ENCODE measurements at places on chromosomes 13 and 19.

- no peak for DNase-seq
These were observed 90.0 kb downstream of the TEX29 start for GRCh38 chr13:111410232-111411021.

DNA sequence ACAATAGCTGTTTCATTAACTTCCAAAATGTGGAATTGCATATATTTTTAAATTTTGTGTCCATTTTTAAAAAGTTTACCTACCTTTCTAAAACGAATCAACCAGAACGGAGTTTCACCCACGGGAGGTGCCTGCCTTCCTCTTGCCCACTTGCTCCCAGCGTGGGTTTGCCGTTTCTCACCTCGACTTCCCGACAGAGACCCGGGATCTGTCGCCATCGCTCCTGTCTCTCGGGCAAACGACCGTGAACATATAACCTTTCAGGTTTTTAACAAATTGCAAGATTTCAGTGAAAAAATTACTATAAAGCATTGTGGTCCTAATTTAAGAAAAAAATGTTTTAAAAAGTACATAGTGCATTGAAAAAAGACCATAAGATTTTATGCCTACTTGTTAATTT is 4.2 kb downstream of the TMEM255B start:
- DNase-seq = no peak

GRCh38 chr13:40494513-40494912 is 171.9 kb downstream of the FOXO1 start:
- DNase-seq = no peak

GRCh38 chr13:98657506-98658085 is 80.7 kb upstream of the STK24 start:
- no peak for DNase-seq

DNA sequence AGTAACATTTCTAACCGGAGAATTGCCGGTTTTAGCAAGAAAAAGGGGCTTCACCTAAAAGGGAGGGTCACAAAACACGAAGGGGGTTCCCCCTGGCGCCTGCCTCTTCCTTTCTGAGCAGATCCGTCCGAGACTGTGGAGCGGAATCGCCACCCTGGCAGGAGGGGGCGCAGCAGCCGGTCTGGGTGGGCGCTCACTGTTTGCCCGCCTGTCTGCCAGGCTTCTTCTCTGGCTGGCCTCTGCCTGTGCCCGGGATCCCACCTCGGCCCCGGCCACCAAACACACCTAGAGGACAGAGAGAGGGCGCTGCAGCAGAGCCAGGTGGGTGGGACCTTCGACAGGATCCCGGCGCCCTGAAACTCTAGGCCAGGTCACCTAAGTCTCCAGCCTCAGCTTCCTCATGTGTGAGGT is 15.6 kb downstream of the LSM4 start:
- DNase-seq = no peak

DNA sequence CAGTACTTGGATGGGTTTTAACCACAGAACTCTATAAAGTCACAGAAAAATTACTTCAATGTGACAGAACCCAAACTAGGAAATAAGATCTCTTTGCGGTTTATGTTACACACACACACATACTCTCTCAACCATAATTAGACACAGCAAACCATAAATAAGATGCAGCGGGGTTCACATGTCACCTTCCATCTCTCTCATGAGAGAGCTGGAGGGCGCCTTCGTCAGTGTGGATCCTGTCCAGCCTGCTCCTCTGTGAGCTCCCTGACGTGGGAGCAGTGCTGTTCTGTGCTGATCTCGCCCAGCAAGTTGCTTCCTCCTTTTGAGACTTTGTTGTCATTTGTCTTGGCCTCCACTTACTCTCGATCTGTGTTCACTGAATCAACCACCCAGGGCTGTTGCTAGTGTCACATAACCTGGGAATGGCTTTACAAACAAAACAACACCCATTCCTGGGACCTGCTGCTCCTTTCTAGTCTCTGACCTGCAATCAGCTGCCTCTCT is 204.9 kb upstream of the KL start:
- no peak for DNase-seq

DNA sequence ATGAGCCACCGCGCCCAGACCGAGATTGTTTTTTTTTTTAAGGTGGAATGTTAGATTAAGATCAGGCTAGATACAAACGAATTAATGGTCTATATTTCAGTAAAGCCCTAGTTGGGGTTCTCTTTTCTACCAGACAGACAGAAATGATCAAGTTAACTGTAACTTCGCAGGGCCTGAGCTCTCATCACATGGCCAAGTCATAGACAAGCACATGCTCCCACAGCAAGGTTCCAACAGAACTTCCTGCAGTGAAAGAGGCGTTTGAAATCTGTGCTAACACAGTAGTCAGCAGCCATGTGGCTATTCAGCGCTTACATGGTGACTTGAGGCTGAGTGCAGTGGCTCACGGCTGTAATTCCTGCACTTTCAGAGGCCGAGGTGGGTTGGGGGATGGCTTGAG is 34.7 kb upstream of the SEMA6B start:
- DNase-seq = peak; percentile 43

DNA sequence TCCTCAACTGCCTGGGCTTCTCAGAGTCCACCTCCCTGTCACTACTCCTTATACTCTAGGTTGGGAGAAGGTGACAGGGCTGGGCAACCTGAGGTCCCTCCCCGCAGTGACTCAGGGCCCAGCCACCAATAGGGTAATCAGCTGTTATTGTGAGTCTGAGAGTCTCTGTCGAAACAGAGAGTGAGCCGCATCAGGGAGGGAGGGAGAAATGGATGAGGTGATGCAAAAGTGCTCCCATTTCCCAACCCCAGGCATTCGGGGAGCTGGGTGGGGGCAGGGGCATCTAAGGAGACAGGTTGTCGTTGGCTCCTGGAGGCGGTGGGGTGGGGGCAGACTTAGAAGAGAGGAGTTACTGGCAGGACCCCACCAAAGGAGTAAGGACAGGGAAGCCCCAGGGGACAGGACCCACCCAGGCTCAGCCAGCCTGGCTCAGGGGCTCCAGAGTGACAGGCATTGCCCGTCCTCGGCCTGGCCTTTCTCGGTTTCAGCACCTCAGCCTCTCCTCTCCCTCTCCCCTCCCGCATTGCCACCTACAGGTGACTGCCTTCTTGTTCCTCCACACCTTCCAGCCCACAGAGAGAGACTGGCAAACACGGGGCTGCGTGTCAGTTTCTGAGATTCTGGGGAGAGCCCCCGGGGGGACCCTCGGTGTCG is at the start of gene DMKN:
Gene DMKN (minus strand): TSS at position 22 of the 654 bp plus-strand sequence. CDS start 174 bp downstream, outside the sequence.
- DNase-seq = peak; percentile 15

DNA sequence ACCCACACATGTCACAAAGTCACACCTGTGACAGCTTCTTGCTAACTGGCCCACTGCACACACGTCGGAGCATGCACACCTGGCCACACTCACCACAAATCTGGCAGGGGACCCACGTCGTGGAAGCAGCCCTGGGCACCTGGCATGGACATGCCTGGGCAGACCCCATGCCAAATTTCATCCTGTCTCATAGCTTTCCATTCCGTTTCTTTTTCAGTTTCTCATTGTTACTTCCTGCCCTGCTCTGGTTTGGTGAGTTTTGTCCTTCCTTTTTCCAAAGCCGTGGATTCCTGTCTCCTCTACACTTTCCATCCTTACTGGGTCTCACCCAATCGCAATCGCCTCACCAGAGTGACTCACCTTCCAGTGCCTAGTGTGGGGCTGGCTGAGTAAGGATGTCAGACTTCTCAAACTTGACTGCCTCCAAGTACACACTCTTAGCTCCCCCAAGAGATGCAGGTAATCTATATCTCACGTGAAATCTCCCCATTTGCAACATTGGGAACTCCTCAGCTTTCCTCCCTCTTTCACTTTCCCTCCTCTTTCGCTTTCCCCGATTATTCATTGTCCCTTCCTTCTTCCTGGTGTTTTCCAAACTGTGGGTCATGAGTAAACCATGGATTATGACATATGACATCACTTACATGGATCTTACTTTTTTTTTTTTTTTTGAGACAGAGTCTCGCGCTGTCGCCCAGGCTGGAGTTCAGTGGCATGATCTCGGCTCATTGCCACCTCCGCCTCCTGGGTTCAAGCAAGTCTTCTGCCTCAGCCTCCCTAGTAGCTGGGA is 1.6 kb upstream of the BBC3 start:
- peak; percentile 90 for DNase-seq

- no peak for DNase-seq
These were observed 10.2 kb upstream of the NOP53 start for GRCh38 chr19:47735131-47735530.

DNA sequence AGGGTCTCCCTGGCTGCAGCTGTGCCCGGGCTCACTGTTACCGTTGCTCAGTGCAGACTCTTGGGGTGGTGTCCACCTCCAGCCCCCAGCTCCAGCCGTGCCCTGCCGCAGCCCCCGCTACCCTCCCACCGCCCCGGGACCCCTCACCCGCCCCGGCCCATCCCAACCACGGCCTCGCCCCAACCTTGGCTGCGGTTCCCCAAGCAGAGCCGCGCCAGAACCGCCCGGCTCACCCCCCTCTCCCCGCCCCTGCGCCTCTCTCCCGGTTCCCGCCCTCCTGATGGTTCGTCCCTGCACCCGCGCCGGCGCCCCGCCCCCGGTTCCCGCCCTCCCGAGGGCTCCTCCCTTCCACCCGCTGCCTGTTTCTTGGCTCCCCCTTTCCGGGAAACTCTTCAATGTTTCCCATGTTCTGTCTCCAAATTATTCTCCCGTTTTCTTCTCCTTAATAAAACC is 40.3 kb downstream of the ANKRD10 start:
- peak; percentile 78 for DNase-seq

GRCh38 chr13:112711528-112712265 is 21.9 kb downstream of the ATP11A start:
- DNase-seq = peak; percentile 72

GRCh38 chr19:33879818-33880575 is 83.3 kb downstream of the KCTD15 start:
- DNase-seq = no peak

DNA sequence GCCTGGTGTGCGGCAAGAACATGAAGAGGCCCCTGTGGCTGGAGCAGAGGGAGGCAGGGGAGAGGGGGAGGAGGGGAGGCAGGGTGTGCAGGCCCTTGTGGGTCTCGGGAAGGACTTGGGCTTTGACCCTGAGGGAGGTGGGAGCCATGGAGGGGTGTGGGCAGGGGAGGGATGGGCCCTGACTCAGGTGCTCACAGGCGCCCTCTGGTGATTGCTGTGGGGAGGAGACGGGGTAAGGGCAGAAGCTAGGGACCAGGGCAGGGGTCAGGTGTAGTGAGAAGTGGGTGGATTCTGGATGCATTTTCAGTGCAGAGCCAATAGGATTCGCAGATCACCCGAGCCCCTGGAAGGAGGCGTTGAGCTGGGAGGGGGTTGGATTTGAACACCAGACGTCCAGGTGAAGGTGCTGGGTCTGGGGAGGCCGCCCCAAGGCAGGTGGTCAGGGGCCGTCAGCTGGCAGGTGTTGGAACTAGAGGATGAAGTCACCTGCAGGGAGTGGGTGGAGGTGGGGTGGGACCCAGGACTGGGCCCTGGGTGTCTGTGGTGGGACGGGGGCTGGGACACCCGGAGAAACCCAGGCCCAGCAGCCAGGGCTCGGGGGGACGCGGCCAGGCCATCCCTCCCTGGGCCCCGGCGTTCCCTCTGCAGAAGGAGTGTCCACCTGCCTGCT is 185.4 kb downstream of the KDM4B start:
- no peak for DNase-seq

DNA sequence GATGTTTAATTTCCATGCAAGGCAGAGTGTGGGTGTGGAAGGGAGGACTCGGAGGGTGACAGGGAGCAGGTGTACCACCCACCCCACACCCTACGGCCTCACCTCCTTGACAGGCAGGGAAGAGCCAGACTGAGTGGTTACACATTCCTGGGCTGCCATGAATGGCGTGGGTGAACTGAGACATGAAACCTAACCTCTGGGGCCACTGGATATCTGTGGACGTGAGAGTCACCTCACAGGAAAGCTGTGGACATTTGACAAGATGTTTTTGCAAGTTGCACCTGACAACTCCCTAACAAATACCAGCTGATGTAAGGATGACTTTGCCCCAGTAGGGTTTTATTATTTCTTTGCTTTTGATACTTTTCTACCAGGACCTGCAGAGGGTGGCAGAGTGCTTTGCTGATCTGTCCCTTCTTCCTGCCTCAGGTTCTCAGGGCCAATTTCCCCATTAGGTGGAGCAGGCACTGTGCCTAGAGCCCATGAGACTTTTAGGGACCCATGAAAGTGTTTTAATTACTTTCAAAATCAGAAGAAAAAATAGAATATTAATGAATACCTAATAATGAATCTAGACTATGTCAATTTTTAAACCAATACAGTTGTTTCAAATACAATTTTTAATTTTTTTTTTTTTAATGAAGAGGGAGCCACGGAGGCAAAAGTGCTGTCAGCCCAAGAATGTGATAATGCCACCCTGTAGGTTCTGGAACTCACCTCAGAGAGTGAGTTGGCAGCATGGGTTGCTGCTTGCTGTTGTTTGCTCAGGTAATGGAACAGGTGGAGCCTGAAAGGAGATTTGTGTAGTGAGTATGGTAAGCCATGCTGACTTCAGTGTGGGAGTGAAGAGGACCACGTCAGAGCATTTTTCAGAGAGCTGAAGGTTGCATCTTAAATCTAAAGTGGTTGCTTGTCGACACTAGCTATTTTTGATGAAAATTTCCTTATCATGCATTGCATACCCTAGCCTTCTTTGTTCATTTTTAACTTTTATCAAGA is 58.0 kb upstream of the CYSLTR2 start:
- DNase-seq = peak; percentile 83

- DNase-seq = no peak
These were observed 300.7 kb downstream of the KLF12 start for GRCh38 chr13:73833325-73834070.

DNA sequence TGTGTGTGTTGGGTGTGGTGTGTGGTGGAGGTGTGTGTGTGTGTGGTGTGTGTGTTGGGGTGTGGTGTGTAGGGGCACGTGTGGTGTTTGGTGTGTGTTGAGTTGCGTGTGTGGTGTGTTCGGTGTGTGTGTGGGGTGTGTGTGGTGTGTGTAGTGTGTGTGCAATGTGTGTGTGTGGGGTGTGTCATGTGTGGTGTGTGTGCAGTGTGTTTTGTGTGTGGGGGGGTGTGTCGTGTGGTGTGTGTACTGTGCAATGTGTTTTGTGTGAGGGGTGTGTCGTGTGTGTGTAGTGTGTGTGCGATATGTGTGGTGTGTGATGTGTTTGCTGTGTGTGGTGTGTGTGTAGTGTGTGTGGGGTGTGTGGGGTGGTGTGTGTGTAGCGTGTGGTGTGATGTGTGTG is 6.0 kb upstream of the KPTN start:
- DNase-seq = no peak

DNA sequence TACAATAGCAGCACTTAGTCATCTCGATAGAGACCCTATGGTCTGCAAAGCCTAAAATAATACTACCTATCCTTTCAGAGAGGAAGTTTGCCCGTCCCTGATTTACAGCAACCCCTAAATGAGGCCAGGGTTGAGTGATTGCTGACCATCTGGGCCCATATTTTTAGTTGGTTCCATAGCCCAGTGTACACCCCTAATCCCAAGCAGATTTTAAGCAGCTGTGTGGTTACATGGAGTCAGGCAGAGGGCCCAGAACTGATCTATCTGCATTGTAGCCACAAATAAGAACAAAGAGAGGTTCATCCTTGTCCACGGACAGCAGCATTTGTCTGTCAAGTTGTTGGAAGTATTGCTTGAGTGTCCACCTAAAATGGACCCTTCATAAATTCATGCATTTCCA is 148.2 kb downstream of the DCT start:
- DNase-seq = no peak

Measured in RKO (cell line).